ENCODE measurements at places on chromosomes 6 and 20.
A peak's percentile ranks its signal among the peaks of the same experiment; 100 is the strongest.

DNA sequence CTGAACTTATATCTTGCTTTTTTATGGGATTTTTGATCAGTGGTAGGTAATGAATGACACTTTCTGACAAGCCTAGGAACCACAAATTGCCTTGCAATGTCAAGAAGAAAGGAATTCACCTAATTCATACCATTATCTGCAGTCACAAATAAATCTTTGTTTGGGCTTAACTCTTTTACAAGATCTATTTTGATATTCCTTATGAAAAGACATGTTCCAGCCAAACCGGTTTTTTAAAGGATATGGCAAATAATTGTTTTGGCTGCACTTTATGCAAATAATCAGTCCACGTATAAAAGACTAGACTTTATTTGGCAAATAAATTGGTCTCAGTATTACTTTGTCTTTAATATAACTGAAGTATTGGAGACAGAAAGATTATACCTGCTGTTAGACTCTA, 771.7 kb upstream of the ADGRB3 start:
- DNase-seq, result no peak

DNA sequence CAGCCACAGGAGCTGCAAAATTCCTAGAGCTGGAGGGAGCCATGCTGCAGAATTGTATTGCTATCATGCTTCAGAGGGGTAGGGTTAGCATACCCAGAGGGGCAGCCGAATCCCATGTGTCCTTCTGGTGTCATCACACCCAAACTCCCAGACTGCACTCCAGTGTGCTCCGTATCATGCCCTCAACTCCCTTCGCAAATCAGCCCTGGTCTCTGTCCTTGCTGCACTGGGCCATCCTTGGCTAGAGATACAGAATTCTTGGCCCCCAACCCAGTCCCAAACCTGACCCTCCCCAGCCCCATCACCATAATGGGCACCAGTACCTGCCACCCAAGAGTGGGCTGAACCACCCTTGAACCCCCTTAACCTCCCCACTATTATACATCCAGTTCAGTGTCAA, 138.3 kb downstream of the ANKRD60 start:
- DNase-seq, result no peak

GRCh38 chr6:4979426-4979825, 24.4 kb downstream of the RPP40 start:
- DNase-seq, result no peak

DNA sequence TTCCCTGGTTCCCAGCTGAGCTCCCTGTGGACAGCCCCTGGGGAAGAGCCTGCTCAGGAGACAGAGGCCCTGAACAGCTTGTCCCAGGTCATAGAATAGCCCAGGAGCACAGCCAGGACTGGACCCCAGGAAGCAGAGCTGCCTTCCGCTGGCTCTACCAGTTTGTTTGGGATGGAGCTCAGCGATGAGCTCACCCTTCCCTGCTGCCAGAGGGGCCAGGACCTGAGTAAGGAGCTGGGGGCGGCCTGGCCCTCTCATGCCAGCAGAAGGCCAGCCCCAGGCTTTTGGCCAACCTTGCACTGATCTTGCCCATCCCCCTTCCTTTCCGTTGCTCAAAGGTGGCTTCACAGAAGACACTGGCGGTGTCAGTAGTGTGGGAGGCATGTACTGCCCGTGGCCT, 17.5 kb downstream of the MMP24OS start:
- DNase-seq, result no peak

DNA sequence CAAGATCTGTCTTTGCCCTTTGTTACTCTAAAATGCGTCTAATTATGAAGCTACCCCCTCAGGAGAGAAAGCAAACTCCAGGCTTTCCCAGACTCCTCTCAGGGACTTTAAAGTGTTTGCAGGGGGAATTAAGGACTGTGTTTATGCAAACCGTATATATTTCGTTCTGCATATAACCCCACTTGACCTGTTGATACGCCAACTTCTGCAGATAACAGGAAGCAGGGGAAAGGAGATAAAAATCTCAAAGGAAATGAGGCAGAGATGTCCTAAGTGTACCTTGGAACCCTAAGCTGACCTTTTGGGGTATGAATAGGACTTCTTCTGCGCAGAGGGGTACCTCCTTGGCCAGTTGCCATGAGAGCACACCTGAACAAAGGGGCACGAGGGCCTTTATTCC, 8.1 kb downstream of the SYCP2L start:
- no peak for DNase-seq

GRCh38 chr6:16130932-16131387, 2.1 kb downstream of the MYLIP start:
- peak; percentile 88 for DNase-seq

- peak; percentile 34 for DNase-seq
Measured at GRCh38 chr6:33080127-33081089, 4.6 kb downstream of the HLA-DPB1 start.

- no peak for DNase-seq
Measured at GRCh38 chr6:29336269-29336668, 32.4 kb downstream of the OR5V1 start.

GRCh38 chr6:155418017-155418761, 37.5 kb downstream of the NOX3 start:
- DNase-seq, result peak; percentile 50

- peak; percentile 75 for DNase-seq
Measured at GRCh38 chr6:53119772-53120409, 28.8 kb downstream of the GCM1 start.

DNA sequence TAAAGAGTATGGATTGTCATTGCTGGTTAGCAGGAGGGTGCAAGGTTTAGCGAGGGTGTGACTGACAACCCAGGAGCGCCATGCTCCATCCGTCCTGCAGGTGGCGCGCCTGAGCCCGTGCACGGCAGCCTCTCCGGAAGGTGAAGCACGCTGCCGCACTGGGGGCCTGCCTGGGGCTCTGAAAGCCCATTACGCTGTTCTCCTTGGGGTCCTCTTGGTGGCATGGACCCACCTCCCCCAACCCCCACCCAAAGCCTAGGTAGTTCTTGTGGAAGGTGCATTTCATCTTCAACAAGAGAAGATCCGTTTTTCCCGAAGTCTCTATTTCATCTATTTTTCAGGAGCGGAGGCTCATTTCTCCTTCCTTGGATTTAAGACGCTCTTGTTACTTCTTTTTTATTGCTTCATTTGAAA, 197.4 kb upstream of the KCNG1 start:
- DNase-seq, result peak; percentile 13

GRCh38 chr6:7413151-7413823, 23.7 kb downstream of the RIOK1 start:
- DNase-seq, result peak; percentile 56

DNA sequence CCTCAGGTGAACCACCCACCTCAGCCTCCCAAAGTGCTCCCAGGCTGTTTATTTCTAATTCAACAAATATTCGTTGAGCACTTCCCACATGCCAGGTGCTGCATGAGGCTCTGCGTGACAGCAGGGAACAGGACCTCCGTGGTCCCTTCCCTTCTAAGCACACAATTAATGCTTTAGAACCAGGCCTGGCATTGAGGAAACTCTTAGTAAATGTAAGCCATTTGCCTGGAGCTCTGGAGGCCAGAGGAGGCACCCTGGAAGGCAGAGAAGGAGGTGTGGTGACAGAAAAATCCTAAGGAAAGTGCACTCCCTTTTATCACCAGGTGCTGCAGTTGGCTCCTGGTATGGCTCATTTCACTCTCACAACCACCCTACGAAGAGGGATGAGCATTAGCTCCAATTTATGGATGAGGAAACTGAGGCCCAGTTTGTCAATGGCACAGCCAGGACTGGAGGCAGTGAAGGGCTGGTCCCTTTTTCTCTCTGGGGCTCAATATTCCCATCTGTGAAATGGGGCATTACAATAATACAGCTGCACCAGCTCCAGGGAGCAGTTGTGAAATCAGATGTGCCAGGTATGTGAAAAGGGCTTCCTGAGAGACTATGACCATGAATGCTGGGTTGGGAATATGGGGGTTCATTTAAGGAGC, 8.1 kb upstream of the ID1 start:
- no peak for DNase-seq

DNA sequence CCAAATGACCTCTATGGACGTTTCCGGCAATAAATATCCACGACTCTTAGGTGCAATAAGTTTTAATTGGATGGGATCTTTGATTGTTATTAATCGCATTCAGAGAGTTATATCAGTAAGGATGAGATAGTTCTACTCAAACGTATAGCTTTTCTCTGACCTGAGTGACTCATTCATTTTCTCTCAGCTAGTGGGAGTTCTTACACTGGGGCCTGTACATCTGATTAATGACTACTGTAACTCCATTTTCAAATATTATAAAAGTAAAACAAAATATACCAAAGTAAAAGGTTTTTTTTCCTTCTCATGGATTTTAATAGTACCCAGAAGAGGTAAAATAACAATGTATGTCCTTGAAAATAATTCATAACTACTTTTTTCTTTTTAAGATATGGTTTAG, 41.1 kb upstream of the SAMD5 start:
- DNase-seq, result no peak

- no peak for DNase-seq
Measured at GRCh38 chr6:126376682-126377081, 36.8 kb downstream of the CENPW start.

DNA sequence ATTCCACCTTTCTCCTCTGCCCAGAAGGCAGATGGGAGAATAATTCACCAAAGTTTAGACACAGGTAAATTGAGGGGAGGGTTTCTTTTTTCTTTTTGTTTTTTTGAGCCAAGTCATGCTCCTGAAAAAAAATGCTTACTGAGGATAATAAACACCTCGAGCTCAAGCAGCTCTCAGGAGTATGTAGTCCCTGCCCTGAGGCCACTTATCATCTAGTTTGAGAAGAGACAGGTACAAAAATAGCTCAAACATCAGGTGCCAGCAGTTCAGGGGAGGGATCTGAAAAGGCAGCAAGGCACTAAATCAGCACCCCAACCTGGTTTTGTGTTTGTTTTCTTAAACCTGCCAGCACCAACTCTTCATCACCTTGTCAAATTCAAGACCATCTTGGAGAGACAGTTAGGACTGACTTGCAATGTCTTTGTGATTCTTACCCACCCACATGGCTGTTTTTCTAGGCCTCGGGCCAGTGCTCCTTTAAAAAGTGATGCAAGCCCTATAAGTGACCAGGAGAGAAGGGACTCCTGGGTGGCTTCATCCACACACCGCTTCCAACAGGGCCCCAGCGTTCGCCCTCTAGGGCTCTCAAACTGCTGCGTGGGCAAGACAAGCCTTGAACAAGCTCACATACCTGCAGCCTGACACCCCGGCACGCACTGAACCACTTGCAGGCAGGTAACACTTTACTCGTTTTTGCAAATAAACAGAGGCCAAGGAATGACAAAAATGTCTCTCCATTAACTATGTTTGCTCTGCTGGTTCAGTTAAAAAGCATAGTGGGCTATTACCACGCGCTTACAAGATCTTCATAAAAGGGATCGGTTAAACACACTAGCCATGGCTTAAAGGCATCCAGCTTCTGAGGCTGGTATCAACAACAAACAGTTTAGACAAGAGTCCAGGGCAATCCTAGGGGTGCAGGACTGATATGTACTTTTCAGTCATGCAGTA, 13.9 kb downstream of the JAG1 start:
- no peak for DNase-seq

- no peak for DNase-seq
Measured at GRCh38 chr6:19929312-19929711, 92.1 kb downstream of the ID4 start.

DNA sequence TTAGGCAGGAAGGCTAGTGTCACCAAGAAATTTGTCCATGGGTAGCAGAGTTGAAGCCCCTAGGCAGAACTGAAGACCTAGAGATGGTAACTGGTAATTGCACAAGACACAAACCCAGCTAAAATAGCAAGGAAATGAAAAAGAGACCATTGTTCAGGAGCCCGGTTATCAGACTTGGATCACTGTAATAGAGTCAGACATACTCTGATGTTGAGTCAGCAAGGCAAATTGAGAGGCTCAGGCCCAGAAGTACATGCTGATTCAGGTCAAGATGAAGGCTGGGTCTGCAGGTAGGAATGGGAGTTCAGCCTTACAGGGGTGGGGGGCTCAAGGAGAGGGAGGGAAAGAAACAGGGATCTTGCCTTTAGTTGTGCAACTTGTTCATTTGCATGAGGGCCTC, 6.5 kb upstream of the TMEM242 start:
- DNase-seq, result no peak

GRCh38 chr20:31560094-31560745, 44.9 kb upstream of the ID1 start:
- peak; percentile 91 for DNase-seq

Measured in fibroblast of villous mesenchyme (primary cell).